ENCODE measurements at places on chromosomes 4 and X.

DNA sequence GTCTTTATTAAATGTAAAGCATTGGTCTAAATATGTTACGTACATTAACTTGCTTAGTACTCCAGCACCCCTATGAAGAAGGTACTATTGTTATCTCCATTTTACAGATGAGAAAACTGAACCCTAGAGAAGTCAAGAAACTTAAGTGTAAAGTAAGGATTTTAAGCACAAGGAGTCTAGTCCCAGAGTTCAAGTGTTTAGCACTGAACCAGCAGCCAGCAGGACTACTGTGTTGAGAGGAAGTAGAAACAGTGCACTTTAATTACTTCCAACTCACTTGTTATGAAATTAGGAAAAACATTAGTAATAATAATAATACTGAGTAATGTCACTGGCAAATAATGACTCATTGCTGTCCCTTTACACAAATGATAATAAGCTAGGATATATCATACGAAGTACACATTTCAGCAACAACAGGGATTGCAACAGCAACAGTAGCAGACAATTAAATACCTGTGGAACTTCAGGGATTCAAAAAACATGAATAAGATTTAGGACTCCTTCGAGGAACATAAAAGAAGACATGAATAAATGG lies 548.1 kb upstream of the HS3ST1 start:
- DNase-seq: no peak

- no peak for DNase-seq
Measured at GRCh38 chr4:135434936-135435335, 1233.3 kb upstream of the PABPC4L start.

- DNase-seq: no peak
Measured at GRCh38 chr4:4427121-4427870, 40.4 kb downstream of the NSG1 start.

DNA sequence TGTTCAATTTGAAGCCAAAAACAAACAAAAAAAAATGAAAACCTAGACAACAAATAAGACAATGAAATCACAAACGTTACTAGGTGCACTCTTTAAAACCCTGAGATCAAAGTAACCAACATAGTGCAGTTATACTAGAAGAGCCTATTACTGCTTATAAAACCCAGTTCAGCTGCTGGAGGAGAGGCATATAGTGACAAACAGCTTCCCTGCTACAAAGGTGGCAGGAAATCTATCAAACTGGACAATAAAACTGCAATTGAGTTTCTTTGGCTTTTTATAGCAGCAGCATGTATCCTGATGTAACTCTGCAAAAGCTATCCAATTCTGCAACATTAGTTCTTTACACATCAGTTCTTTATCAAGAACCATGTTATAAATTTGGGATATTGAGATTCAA lies 155.6 kb downstream of the LRBA start:
- no peak for DNase-seq

GRCh38 chrX:14832586-14832985 lies 40.3 kb downstream of the FANCB start:
- DNase-seq: no peak

GRCh38 chr4:180741703-180742102 lies 1501.5 kb upstream of the TENM3 start:
- no peak for DNase-seq

DNA sequence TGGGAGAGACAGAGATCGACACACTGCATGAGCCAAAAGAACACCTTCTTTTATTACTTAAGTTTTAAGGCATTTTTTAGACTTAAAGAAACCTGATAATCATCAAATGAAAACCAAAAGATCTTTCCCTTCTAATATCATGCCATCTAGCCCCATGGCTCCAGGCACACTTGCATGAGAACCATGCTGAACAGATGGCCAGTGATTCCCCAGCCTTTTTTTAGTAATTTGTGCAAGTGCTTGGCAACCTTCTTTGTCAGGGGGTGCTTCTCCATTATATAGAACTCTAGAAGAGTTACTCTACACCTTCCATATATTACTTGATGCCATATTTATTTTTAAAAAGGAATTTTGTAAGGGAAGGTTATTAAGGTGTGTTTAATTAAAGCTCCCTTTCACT lies 182.2 kb upstream of the TEX13C start:
- DNase-seq: no peak

DNA sequence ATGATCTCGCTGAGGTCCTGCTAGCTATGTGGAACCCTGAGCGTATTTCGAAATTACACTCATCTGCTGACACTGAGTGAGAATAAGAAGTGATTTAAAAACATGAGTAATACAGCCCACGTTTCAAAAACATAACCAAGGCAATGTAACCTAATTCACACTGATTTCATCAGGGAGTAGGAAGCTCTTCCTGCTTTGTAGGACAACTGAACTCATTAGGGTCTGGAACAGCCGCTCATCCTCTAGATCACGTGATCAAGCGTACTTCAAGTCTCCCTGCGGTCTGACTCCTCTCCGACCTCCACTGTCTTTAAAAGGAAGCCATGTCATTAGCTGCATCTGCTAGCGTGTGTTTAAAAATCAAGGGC lies 138.0 kb downstream of the NSUN7 start:
- no peak for DNase-seq

GRCh38 chrX:122464341-122464740 lies 719.7 kb upstream of the GRIA3 start:
- no peak for DNase-seq

- no peak for DNase-seq
Measured at GRCh38 chr4:88008122-88008742, 797 bp downstream of the PKD2 start.

DNA sequence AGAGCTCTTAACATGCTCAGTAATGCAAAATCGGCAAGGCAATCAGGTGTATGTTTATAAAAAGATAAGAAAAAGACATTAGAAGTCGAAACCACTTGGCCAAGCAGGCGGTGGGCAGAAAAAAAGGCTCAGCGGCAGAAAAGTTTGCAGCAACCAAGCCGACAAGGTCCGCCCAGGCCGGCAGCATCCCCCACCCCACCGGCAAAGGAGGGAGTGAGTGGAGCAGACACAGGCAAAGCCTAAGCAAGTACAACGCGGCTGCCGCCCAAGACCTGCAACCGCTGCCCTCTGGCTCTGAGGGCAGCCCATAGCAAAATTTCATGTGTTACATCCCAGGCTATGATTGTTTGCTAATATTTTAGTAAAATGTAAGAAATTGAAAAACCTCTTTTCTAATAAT lies 125.4 kb upstream of the ZCCHC13 start:
- no peak for DNase-seq

DNA sequence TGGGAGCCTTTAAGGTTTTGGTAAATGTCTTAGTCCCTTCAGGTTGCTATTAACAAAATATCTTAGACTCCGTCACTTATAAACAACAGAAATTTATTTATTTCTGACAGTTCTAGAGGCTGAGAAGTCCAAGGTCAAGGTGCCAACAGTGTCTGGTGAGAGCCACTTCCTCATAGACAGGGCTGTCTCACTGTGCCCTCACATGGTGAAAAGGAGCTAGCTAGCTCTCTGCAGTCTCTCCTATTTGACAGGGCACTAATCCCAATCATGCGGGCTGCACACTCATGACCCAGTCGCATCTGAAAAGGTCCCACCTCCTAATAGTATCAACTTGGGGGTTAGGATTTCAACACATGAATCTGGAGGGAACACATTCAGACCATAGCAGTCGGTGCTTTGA lies 63.4 kb upstream of the KLF3 start:
- no peak for DNase-seq

DNA sequence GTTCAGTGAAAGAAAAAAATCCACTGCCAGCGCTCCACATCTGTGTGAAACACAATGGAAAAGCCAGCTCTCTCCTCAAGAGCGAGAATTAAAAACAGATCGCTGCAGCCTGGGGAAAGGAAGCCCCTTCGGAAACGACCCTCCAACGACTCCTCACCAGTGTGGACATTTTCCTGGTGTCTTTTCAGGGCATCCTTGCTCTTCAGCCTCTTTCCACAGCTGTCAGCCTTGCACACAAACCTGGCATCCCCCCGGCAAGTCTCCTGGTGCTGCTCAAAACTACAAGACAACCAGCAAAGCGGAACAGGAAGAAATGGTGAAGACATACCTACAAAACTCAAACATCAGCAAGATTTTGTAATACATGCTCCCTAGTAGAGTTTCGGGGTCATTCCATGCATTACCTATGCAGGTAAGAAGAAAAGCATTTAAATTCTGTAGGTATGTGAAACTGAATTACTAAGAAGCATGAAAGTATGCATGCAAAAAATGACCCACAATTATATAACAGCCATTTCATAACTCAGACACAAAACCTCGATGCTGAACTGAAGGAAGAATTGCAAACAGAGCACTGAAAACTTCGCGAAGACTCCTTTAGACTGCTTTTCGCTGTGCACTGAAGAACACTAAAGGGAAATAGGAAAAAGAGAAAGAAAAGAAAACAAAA lies 106.1 kb downstream of the PRDM5 start:
- DNase-seq: no peak

DNA sequence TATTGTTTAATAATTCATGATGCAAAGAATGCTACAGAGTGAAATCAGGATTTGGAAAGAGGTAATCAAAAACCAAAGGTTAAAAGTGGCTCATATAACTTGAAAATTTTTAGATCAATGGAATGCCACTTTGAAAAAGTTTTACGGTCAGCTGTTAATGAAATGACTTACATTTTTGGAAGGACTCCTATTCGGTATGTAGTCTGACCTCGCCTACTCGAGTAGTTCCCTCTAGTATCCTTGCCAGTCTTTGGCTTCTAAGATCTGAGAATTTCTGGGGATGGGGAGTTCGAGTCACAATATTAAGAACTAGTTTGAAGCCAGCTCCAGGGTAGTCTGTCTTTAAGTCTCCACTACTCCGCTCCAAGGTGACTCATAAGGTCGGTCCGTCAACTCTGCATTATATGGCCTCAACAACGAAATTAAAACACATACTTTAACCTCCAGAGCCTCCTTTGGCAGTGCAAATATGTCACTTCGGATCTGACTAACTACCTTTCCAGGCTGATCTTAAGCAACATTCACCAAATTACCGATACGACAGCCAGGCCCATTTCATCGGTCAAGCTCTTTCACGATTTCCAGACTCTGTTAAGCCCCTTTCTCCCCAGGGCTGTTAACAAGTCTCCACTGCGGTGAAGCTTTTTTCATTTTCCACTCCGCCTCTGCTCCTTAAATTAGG lies 733 bp upstream of the NAA15 start:
- DNase-seq: no peak

DNA sequence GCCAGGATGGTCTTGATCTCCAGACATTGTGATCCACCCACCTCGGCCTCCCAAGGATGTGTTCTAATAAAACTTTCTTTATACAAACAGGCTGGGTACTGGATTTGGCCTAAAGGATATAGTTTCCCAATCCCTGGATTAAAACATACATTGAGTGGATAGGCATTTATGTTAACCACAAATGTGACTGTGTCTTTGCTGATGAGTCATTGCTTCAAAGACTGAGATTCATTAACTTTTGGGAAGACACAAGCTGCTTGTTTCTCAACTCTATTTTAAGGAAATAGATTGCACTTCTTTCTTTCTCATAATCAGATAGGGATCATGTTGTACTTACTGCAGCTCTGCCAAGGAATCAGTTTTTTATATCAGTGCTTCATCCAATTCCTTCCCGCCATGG lies 131.3 kb upstream of the AGA start:
- no peak for DNase-seq

- DNase-seq: no peak
Measured at GRCh38 chr4:8830611-8831200, 40.9 kb downstream of the HMX1 start.

DNA sequence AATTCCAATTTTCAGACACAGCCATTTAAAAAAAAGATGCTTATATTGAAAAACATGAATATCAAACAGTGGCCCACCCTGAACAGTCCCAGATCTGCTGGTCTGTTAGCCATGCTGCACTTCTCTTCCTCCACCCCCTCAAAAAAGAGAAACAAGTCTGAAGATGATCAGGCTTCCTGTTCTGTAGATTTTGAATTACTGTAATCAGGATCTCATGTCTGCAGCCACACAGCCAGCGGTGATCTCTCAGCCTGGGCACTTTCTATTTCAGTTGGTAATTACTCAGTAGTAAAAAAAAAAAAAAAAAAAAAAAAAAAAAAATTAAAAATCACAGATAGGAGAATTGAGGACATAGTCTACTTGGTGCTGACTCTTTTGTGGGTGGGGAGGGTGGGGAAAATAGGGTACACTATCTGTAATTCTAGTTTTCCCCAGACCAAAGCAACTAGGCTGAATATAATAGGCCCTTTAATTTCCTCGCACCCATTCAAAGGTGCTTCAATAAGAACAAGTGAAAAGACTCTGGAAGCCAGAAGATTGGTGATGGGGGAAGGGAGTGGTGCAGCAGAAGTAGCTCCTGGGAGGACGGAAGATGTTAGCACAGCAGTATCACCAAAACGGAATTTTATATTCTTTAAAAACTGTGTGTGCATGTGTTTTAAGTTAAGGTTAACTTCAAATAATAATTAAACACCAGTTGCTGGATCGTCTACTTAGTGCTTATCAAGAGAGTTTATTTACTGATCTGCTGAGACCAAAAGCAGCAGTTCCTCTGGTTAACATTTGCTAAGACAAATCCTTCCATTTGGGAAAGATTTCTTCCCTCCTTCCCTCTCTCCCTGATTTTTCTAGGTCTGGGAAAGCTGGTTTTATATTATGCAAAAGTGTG lies 47.0 kb downstream of the SPRY1 start:
- peak; percentile 16 for DNase-seq

GRCh38 chrX:16658284-16658683 lies 8.3 kb downstream of the S100G start:
- DNase-seq: no peak

DNA sequence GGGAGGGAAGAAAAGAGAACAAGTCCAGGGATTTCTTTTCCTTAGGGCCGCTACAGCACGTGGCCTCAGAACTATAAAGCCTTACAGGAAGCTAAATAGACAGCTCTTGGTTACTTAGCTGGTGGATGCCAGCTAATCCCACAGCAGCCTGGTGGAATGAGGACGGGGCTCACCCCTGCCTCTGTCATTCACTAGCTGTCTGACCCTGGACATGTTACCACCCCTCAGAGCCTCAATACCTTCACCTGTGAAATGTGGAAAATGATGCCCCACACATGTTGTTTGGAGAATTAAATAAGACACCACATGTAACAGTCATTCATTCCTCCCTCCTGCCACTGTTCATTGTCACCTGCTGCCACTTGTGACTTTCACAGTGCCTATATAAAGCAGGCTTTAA lies 15.7 kb downstream of the CCKAR start:
- no peak for DNase-seq

- no peak for DNase-seq
Measured at GRCh38 chr4:98987720-98988119, 7.8 kb upstream of the METAP1 start.

Measured in GF-D8 (cell line).